Effector memory CD8-positive, alpha-beta T cell (primary cell): ENCODE measurements at places on chromosomes 6 and 20.

DNA sequence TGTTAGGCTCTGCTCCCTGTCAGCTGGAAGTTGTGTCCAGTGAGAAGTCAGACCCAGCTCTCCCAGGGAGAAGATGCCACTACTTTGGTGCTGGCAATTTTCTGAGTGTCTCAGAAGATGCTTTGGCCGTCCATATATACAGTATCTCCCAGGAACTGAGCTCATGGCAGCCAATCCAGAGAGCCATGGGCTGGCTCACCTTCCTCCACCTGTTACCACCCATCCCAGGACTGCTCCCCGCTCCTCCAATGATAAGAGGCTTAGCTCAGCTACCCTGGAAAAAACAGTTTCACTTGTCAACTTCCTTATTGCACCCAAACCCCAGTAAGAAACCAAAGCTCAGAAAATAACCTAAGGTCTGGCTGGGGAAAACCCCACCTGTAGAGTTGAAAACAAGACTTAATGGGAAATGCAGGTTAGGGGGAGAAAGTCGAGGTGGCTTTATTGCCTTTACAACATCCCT lies at the start of gene BNIP5:
TSS of gene BNIP5 (minus strand) at position 110 of the 463 bp plus-strand sequence. CDS start 6,198 bp downstream, outside the sequence.
- no peak for DNase-seq

- DNase-seq, result no peak
These were observed 144.7 kb downstream of the ERMARD start for GRCh38 chr6:169895926-169896761.

DNA sequence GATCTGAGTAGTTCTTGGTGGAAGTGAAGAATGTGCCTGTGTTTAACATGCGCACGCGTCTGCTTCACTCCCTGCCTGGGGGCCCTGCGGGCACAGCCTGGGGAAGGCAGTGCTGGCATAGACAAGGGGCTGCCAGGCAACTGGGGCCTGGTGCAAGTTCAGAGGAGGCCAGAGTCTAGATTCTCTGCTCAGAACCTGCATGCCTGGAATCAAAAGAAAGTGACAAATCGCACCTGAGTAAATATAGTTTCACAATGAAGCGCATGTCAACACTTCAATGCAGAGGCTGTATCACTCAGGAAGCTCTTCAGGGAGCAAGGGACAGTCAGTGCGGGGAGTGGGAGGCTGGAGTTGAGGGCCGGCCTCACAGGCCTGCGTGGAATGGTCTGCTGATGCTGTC lies 24.2 kb upstream of the PPP1R14C start:
- DNase-seq, result no peak

- no peak for DNase-seq
These were observed 27.5 kb upstream of the CEP85L start for GRCh38 chr6:118678866-118679265.

DNA sequence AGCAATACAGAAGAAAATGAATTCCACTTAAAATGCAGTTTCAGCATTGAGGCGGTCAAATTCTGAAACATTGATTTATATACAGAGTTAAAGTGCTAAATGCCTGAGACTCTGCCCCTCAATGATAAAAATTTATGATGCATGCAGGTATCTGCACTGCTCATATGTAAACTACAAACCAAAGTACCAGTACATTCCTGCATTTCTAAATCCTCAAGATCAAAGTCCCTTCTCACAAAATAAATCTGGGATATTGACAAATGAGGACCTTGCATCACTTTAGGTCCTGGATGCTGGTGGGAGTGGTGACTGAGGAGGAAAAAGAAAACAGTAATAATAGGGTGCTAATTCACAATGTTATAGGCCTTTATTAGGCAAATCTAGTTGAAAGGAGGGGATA lies 101.9 kb downstream of the FIG4 start:
- no peak for DNase-seq
